ENCODE measurements at places on chromosomes 7 and 10.

GRCh38 chr7:73567846-73568685 lies 10.3 kb downstream of the TBL2 start:
- no peaks in the 10 kb centered on the region for H3K4me1 ChIP-seq
- H3K36me3 ChIP-seq = no peaks in the 10 kb centered on the region
- no peak overlapping the region for H3K4me3 ChIP-seq
- no peak overlapping the region for H3K27ac ChIP-seq
- no peak for DNase-seq
- H3K27me3 ChIP-seq = no peaks in the 10 kb centered on the region

DNA sequence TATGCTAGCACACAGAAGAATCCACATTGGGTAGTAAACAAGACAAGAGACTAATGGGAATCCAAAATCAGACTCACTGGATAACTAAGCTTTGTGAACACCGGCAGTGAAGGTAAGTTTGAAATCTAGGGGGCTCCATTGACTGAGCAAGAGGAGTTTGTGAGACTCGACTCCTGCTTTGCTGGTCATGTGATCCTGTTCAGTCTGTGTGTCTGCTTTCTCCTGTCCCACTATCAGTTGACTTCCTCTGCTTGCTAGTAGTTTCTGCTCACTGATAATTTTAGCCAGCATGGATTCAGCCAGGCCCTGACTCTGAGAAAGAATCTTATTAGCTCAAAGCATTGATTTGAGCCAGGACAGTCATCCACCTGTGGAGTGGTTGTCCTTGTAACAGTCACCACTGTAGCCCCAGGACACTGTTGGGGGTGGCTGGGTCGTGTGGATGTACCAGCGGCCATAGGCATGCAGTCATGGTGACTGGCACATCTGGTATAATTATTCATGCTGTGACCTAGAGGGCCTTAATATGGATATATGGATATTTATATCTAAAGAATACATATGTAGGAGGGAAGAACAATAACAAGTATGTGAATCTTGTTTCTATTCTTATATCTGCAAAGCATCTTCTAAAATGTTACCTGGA lies 44.4 kb downstream of the DNAH11 start:
- no peaks in the 10 kb centered on the region for H3K36me3 ChIP-seq
- no peak overlapping the region for H3K4me3 ChIP-seq
- no peak overlapping the region for H3K27ac ChIP-seq
- H3K4me1 ChIP-seq = no peaks in the 10 kb centered on the region
- DNase-seq = no peak

DNA sequence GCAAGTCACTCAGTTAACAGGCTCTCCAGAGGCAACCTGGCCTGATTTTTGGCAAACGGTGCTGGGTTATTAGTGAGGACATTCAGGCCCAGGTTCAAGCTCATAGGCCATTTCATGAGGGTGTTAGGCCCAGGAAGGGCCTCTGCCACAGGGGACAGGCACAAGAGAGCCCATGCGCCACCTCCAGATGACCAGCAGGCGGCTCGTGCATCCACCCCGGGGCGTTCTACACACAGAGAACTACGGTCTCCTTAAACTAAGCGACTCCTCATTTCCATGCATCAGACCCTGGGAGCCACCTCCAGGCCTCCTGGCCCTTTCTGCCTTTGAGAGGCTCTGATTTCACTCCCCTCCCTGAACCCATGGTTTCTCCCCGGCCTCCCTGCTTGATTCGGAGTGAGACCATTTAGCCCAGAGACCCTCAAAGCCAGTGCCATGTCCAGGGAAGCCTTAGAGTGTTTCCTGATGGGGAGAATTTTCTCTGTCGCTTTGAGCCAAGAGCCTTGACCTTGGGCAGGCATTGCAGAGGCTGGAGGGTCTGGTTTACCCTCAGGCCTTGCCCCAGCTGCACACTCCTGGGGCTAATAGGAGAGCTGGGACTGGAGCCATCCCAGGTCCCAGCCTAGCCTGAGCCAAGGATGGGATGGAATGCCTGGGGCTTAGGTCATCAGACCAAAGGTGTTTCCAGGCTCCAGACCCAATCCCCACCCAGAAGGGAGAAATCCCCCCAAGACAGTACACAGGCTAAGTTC lies 188.0 kb downstream of the GRID1 start:
- DNase-seq = no peak
- H3K27me3 ChIP-seq = no peaks in the 10 kb centered on the region
- no peak overlapping the region for H3K27ac ChIP-seq
- H3K4me3 ChIP-seq = no peak overlapping the region

DNA sequence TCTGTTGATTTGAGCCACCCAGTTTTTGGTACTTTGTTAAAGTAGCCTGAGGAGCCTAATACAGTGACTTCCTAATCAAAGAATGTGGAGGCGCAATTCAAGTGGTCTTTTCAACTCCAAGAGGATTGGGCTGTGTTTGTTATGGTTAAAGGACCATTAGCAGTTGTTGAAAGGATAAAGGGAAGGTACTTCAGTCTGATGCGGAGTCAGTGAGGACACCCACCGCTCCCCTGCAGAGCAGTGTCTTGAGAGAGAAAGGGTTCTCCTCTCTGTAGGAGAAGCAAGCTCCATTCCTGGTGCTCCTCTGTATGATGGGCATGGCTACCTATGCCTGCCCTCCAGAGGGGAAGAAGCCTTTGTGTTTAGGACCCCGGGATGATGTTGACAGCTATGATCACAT lies 590.6 kb upstream of the C7orf33 start:
- H3K27me3 ChIP-seq = no peaks in the 10 kb centered on the region
- H3K4me3 ChIP-seq = no peak overlapping the region
- DNase-seq = no peak
- H3K27ac ChIP-seq = no peak overlapping the region
- H3K36me3 ChIP-seq = no peaks in the 10 kb centered on the region

GRCh38 chr7:138865843-138866242 lies 67.8 kb upstream of the ATP6V0A4 start:
- H3K4me1 ChIP-seq = no peaks in the 10 kb centered on the region
- no peak overlapping the region for H3K27ac ChIP-seq
- no peak for DNase-seq
- no peak overlapping the region for H3K4me3 ChIP-seq
- no peaks in the 10 kb centered on the region for H3K36me3 ChIP-seq

DNA sequence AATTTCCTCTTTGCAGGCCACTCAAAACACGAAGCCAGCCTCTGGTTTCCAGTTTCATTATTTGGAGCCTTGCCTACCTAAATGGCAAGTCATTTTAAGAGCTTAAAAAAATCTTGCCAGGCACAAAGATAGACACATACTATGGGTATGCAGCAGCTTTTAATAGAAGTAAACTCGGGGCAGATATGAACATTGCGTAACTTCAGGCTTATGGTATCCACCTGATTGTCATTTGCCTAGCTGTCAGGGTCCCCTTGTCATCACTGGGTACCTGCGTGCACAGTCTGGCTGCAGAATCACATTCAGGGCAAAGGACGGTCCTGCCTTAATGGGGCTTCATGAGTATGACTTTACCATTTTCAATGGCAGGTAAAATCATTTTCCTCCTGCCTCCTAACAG lies 466.1 kb upstream of the NRP1 start:
- H3K36me3 ChIP-seq = no peaks in the 10 kb centered on the region
- H3K27ac ChIP-seq = no peak overlapping the region
- H3K27me3 ChIP-seq = no peaks in the 10 kb centered on the region

DNA sequence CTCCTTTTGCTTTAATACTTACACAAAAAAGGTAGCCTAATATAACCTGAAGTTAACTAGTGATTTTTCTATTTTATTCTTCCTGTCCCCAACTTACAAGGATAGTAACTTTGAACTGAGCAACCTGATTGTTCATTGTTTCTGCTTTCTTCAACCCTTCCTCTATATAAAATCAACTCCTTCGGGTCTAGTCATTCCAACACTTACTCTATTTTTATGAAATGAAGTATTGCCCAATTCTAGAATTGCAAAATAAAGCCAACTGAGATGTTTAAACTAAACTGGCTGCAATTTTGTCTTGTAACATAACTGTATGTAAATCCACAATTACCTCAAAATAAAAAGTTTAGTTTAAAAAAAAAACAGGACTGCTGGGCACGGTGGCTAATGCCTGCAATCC lies 20.3 kb upstream of the DNA2 start:
- no peaks in the 10 kb centered on the region for H3K27me3 ChIP-seq
- no peak overlapping the region for H3K27ac ChIP-seq
- DNase-seq = no peak
- no peaks in the 10 kb centered on the region for H3K36me3 ChIP-seq

DNA sequence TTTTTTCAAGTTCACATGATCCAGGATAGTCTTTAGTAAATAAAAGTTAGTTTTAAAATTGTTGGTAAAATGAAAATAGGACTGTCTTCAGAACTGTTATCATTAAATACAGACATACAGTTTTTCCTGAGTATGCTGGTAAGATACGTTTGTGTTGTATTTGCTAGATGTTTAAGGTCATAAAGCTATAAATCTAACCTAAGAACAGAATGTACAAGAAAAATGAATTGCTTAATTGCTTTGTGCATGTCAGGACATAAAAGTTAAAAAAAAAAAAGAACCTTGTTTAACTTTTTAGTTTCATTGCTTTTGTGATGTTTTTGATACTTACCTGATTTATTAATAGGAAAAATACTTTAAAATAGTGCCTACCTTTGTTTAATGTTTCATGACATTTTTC lies 29.2 kb upstream of the CLDN4 start:
- no peaks in the 10 kb centered on the region for H3K27me3 ChIP-seq
- no peaks in the 10 kb centered on the region for H3K4me1 ChIP-seq
- no peak overlapping the region for H3K27ac ChIP-seq
- no peaks in the 10 kb centered on the region for H3K36me3 ChIP-seq

GRCh38 chr10:44755481-44755880 lies 155.7 kb upstream of the TMEM72 start:
- no peak for DNase-seq
- H3K27me3 ChIP-seq = no peaks in the 10 kb centered on the region
- H3K4me3 ChIP-seq = no peak overlapping the region
- H3K4me1 ChIP-seq = no peaks in the 10 kb centered on the region
- H3K27ac ChIP-seq = no peak overlapping the region

DNA sequence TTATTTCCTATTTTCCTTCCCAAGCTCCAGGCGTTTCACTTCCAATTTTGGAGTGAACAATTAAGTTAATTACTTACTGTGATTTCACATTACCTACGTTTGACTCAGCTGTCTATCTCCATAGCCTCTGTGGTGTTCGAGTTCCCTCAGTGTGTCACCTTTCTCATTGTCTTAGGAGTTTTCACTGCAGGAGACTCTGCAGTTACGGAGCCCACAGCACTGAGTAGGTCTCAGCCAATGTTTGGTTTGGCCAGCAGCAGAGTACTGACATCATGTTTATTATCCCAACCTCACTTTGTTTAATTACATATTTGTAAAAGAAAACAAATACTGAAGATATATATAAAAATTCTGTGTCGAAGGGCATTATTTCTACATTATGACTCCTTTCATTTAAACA lies 1123.9 kb downstream of the CNTNAP2 start:
- H3K4me3 ChIP-seq = no peak overlapping the region
- H3K4me1 ChIP-seq = no peaks in the 10 kb centered on the region

DNA sequence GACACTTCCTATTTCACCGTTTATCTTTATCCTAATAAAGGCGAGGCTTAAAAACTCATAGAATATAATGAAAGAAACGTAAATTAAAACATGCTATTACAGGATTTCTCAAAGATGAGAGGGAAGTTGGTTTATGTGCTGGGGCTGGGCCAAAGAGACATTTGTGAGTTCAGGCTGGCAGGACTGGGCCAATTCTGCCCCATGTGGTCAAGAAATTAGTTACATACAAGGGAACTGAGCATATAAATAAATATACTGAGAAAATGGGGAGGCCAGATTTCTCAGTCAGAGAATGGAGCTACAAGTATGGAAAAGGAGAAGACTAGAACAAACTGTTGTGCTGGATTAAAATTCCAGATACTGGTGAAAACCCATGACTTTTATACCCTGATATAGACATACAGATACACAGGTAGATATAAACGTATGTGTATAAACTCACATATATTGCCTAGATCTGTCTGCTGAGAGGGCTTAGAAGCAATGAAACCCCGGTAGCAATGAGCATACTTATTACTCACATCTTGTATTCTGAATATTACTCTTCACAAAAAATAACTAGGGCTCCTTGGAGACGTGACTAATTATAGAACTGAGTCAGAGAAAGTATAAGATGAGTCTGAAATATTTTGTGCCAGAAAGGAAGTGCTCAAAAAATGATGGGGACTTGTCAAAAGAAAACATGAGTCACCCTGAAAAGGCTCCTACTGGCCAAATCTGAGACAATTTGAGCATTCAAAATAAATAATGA lies 155.7 kb upstream of the FGFR2 start:
- H3K27me3 ChIP-seq = no peaks in the 10 kb centered on the region
- DNase-seq = no peak
- no peak overlapping the region for H3K27ac ChIP-seq
- H3K4me3 ChIP-seq = no peak overlapping the region

DNA sequence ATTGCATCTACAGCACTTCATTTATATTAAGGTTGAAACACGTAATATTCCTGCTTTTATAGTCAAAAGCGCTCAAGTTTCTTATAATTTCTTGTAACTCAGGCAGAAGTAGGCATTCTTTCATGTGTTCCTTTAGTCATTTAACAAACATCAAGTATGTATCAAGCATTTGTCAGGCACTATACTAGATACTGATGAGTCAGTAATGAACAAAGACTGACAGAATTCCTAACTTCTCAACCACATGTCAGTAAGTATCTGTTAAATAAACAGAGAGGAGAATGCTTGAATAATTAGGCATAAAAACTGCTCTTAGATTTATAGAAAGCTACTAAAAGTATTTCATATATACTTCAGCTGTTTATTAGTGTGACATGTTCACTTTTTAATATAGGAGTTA lies 9.9 kb downstream of the CRPPA start:
- no peak overlapping the region for H3K27ac ChIP-seq
- H3K27me3 ChIP-seq = no peaks in the 10 kb centered on the region
- H3K4me1 ChIP-seq = no peaks in the 10 kb centered on the region
- no peak for DNase-seq
- no peak overlapping the region for H3K4me3 ChIP-seq

DNA sequence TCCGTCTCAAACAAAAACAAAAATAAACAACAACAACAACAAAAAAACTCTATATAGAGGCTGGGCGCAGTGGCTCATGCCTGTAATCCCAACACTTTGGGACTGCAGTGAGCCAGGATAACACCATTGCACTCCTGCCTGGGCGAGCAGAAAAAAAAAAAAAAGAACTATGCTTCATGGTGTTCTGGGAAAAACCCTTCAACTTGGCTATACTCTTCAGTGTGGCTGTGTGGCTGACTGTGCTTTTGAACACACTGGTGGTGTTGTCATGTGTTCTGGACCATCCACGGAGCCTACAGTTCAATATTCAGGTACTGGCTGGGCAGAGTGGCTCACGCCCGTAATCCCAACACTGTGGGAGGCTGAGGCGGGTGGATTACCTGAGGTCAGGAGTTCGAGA lies 26.5 kb downstream of the SNX8 start:
- no peak overlapping the region for H3K27ac ChIP-seq
- no peaks in the 10 kb centered on the region for H3K27me3 ChIP-seq
- DNase-seq = no peak
- no peak overlapping the region for H3K4me3 ChIP-seq
- no peaks in the 10 kb centered on the region for H3K4me1 ChIP-seq

DNA sequence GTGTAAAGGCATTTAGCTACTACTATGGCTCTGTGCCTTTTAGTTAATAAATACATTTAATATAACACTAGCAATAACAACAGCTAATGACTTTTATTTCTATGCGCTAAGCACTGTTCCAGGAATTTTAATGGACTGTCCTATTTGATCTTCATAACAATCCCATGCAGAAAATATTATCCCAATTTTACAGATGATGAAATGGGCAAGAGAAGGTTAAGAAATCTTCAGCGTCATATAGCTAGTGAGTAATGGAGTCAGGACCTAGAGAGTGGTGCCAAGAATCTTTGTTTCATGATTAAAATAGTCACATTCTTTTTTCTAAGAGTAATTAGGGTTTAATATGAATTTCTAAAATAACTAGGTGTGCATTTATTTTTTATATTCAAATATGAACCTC lies 32.4 kb downstream of the ACTA2 start:
- H3K27me3 ChIP-seq = no peaks in the 10 kb centered on the region
- DNase-seq = no peak
- H3K4me1 ChIP-seq = no peaks in the 10 kb centered on the region
- H3K27ac ChIP-seq = peak overlapping the region; percentile 8
- H3K36me3 ChIP-seq = no peaks in the 10 kb centered on the region
- no peak overlapping the region for H3K4me3 ChIP-seq

Measured in uterus (tissue), 4 donors.